ENCODE measurements at places on chromosomes 1 and 21.

DNA sequence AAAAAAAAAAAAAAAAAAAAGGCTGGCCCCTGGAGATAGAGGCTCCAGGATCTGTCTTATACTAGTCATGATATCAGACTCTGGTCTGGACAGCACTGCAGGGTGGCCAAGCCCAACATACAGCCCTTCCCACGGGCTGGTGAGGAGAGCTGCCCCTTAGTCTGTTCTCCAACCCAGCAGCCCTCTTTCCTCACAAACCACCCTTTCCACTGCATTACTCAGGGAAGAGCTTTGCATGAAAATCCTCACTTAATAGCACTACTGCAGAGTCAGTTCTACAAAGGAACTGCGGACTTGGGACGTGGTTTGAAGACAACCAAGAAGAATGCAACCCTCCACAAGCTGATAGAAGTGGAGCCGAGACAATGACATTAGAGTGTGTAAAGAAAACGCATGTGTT, 5.7 kb downstream of the BCAR3 start:
- no peak for DNase-seq
- peaks cover 18% of the 10 kb centered on the region for H3K36me3 ChIP-seq
- no peak overlapping the region for H3K27ac ChIP-seq
- H3K4me1 ChIP-seq = peaks cover 12% of the 10 kb centered on the region
- no peak overlapping the region for H3K4me3 ChIP-seq

GRCh38 chr1:35642471-35642955, 1.2 kb upstream of the PSMB2 start:
- H3K4me3 ChIP-seq = no peak overlapping the region
- no peaks in the 10 kb centered on the region for H3K4me1 ChIP-seq
- H3K36me3 ChIP-seq = no peaks in the 10 kb centered on the region

- no peaks in the 10 kb centered on the region for H3K36me3 ChIP-seq
- peak overlapping the region; percentile 81 for H3K27ac ChIP-seq
- no peak overlapping the region for H3K4me3 ChIP-seq
- no peaks in the 10 kb centered on the region for H3K27me3 ChIP-seq
Observed at GRCh38 chr1:93701629-93702028, 20.0 kb upstream of the BCAR3 start.

DNA sequence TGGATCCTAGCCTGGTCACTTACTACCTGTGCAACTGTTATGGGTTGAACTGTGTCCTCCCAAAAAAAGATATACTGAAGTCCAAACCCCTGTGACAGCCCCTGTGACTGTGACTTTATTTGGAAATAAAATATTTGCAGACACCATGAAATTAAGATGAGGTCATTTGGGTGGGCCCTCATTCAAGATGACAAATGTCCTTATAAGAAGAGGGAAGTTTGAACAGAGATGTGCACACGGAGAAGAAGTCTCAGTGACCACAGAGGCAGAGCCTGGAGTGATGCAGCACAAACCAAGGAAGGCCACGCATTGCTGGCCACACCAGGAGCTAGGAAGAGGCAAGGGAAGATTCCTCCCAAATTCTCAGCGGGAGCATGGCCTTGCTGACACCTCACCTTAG, 249.7 kb upstream of the RUNX1 start:
- no peaks in the 10 kb centered on the region for H3K27me3 ChIP-seq
- H3K4me3 ChIP-seq = no peak overlapping the region
- DNase-seq = no peak
- H3K27ac ChIP-seq = no peak overlapping the region

DNA sequence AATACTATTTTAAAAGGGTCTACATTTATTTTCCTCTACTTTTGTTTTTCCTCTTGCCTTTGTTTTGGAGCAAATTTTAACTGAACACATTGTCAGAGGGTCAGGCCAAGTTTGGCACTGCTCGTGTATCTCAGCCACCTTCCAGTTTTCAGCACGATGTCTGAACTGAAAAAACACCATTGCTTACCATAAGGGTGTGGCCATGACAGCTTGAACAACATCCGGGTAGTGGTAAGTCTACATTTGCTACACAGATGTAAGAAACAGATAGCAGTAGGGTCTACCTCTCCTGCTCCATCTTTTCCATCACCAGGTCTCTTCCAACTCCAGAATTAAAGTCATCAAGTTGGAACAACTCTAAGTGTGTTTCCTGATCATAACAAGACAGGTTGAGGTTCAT, 4.2 kb downstream of the HIVEP3 start:
- no peaks in the 10 kb centered on the region for H3K27me3 ChIP-seq
- peaks cover 12% of the 10 kb centered on the region for H3K4me1 ChIP-seq
- H3K27ac ChIP-seq = no peak overlapping the region

DNA sequence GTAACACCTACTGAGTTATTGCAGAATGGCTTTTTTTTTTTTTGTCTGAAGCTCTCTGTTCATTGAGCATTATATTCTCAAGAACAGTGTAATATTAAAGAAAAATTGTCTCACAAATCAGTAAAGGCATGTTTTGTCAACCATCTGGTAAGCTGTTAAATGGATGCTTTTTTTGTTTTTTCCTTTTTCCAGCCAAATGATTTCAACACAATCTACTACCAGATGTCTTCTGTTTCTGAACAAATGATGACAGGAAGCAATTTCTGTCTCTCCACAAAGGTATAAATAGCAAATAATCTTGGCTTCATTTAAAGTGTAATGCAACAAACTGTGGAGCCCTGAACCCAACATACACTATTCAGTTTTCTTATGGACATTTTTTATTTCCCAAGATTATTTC, 78.6 kb upstream of the RGS2 start:
- no peak overlapping the region for H3K4me3 ChIP-seq
- no peak overlapping the region for H3K27ac ChIP-seq
- H3K27me3 ChIP-seq = no peaks in the 10 kb centered on the region
- H3K36me3 ChIP-seq = no peaks in the 10 kb centered on the region
- no peaks in the 10 kb centered on the region for H3K4me1 ChIP-seq

- H3K4me3 ChIP-seq = no peak overlapping the region
- no peak for DNase-seq
- no peaks in the 10 kb centered on the region for H3K4me1 ChIP-seq
- H3K27me3 ChIP-seq = no peaks in the 10 kb centered on the region
Observed at GRCh38 chr1:189693140-189693539, 784.5 kb downstream of the BRINP3 start.

GRCh38 chr1:162128693-162129356, 59.3 kb downstream of the NOS1AP start:
- H3K4me3 ChIP-seq = no peak overlapping the region
- DNase-seq = no peak
- H3K4me1 ChIP-seq = peaks cover 4% of the 10 kb centered on the region

- H3K36me3 ChIP-seq = no peaks in the 10 kb centered on the region
- H3K4me3 ChIP-seq = peak within 1 kb of the TSS; percentile 69
- no peak for DNase-seq
- H3K4me1 ChIP-seq = peaks cover 16% of the 10 kb centered on the region
- no peak within 1 kb of the TSS for H3K27ac ChIP-seq
Observed at GRCh38 chr21:39612233-39613040, at the start of gene B3GALT5. TSS of gene B3GALT5 (plus strand) at chr21:39612940. CDS start at chr21:39660560, 47,620 bp downstream.

- peaks cover 2% of the 10 kb centered on the region for H3K36me3 ChIP-seq
- no peaks in the 10 kb centered on the region for H3K4me1 ChIP-seq
- H3K27me3 ChIP-seq = no peaks in the 10 kb centered on the region
- H3K4me3 ChIP-seq = no peak overlapping the region
Observed at GRCh38 chr1:212013672-212014071, 21.7 kb downstream of the INTS7 start.

DNA sequence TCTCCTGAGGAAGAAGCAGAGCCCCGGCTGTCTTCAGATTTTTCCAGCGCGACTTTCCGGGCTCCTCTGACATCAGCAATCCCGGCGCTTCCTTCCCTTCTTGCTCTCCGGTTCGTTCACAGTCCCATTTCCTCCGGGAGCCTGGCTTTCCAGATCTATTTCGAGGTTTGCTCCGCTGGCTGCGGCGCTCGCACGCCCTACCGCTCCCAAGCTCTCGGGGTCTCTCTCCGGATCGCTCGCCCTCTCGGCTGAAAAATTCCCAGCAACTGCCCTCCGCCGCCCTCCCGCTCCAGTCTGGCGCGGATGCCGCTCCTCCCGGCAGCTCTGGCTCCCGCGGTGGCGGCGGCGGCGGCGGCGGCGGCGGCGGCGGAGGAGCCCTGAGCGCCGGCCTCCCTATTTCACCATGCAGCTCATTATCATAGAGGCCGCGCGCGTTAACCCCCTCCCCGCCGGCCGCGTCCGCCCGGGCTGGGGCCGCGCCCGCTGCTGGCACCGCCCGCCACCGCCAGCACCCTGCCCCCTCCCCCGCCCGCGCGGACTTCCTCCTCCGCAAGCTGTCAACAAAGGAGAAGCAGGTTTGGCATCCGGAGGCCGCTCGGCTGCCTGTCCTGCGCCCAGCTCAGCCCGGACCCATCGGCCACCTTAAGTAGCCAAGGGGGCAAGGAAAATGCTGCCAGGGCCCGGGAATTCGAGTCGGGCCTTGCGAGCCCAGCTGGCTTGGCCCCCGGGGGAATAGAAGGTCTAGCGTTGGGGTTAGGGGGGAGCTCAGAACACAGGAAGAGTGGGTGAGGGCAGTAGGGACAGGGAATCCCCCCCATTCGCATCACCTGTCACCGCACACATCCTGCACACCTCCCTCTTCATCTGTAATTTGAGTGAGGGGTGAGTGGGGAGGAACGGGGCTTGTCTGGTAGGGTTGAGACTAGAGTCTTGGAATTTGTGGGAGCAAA, at the start of gene PLXNA2:
PLXNA2 (minus strand) TSS at position 418 of the 950 bp plus-strand sequence. CDS start 26,462 bp downstream, outside the sequence.
- peak within 1 kb of the TSS; percentile 82 for H3K4me3 ChIP-seq
- H3K36me3 ChIP-seq = peaks cover 8% of the 10 kb centered on the region
- peak; percentile 60 for DNase-seq
- peak within 1 kb of the TSS; percentile 82 for H3K27ac ChIP-seq
- peaks cover 38% of the 10 kb centered on the region for H3K4me1 ChIP-seq

DNA sequence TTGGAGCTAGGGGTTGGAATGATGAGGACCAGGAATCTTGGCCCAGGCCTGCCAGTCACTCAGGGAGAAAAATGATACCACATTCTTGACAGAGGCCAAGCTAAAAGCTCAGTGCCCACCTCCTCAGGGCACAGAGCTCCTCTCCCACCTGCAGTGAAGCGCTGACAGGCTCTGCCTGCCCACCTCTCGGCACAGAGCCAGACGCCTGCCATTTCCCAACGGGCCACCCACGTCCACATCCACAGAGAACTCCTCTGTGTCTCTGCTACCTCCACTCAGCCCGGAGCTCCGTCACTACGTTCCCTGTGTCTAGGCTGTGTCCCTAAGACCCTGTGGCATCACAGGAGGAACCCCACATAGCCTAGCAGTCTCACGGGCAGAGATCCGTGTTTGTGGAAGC, 60.8 kb downstream of the MRPL37 start:
- DNase-seq = no peak
- peaks cover 31% of the 10 kb centered on the region for H3K36me3 ChIP-seq
- no peaks in the 10 kb centered on the region for H3K27me3 ChIP-seq
- no peak overlapping the region for H3K4me3 ChIP-seq

- H3K36me3 ChIP-seq = no peaks in the 10 kb centered on the region
- no peaks in the 10 kb centered on the region for H3K27me3 ChIP-seq
- DNase-seq = no peak
- no peak overlapping the region for H3K4me3 ChIP-seq
- H3K27ac ChIP-seq = no peak overlapping the region
- no peaks in the 10 kb centered on the region for H3K4me1 ChIP-seq
Observed at GRCh38 chr1:87588495-87588894, 259.8 kb downstream of the LMO4 start.

- H3K27me3 ChIP-seq = no peaks in the 10 kb centered on the region
- no peaks in the 10 kb centered on the region for H3K36me3 ChIP-seq
- H3K27ac ChIP-seq = no peak overlapping the region
- H3K4me3 ChIP-seq = no peak overlapping the region
- no peak for DNase-seq
- no peaks in the 10 kb centered on the region for H3K4me1 ChIP-seq
Observed at GRCh38 chr1:13528320-13528719, 14.5 kb upstream of the LRRC38 start.

DNA sequence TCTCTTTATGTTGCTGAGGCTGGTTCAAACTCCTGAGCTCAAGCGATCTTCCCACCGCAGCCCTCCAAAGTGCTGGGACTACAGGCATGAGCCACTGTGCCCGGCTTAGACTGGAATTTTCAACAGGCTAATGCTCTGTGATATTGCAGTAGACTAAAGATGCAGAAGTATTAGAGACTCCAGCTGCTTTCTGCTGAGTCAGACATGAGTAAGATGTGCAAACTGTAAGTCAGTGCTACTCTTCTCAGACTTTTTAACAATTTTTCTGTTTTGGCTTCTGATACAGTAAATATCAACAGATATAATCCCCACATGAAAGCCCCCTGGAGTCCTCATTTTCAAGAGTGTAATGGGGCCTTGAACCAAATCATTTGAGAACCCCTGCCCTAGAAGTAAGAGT, 29.3 kb upstream of the NLRP3 start:
- no peaks in the 10 kb centered on the region for H3K36me3 ChIP-seq
- H3K27ac ChIP-seq = no peak overlapping the region
- H3K27me3 ChIP-seq = no peaks in the 10 kb centered on the region
- H3K4me3 ChIP-seq = no peak overlapping the region
- no peak for DNase-seq

DNA sequence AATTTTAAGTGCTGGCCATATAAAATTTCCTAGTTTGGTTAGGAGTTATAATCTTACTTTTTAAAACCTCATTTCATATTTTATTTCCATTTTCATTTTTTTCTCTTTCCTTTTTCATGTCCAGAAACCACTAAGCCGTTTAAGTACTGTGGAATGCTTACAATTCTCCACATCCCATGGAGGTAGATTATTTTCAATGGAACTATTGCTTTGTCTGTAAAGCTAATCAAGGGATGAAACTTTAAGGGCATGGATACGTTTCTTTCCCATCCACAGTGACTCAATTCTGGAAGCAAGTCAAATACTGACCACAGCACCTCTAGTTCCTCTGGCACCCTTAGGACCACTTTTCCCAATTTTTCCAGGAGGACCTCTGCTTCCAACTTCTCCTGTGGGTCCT, 139.1 kb upstream of the ZNHIT6 start:
- no peak overlapping the region for H3K27ac ChIP-seq
- H3K4me3 ChIP-seq = no peak overlapping the region
- H3K27me3 ChIP-seq = no peaks in the 10 kb centered on the region
- no peak for DNase-seq
- no peaks in the 10 kb centered on the region for H3K36me3 ChIP-seq

DNA sequence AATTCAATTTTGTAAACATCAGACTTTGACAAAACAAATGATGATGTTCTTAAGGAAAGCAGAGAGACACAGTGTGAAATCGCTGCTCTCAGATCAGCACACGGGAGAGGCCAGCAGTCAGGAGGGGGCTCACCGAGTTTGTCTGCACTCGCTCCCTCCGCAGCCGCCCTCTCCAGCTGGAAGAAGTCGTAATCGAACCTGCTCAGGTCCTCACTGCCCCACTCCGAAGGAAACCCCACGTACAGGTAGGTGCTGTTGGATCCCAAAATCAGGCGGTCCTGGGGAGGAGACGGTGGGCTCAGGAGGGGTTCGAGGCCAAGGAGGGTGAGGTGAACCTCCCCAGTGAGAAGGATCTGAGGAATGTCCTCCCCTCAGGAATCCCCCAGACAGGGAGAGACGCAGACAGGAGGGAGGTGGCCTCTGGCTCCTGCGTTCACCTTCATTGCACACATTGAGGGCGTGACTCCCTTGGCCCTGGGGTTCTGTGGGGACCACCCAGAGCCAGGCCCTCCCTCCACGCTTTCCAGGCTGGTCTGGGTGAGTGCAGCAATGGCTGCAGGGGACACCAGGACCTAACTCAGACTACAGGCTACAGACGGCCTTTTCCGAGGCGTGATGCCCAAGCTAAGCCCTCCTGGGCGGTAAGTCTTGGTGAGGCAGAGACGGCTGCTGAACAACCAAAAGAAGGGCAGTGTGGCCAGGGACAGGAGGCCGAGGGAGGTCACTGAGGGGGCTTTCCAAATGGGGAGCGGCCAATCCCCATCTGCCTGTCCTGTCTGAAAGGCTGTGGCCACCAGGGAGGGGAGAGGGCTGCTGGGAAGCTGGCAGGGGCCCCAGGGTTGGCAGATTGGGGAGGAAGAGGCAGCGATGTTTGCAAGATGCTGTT, 65.5 kb downstream of the SCCPDH start:
- peaks cover 8% of the 10 kb centered on the region for H3K4me1 ChIP-seq
- no peak overlapping the region for H3K4me3 ChIP-seq
- H3K36me3 ChIP-seq = no peaks in the 10 kb centered on the region
